ENCODE measurements at places on chromosomes 12 and 14. TPM values are rescaled to one million over a fixed set of nuclear protein-coding genes. Genes with fewer than 3 reads are reported as not detected.

Gene SUPT16H
- total RNA-seq, result 89.9 TPM

Gene KRT79
- not detected for total RNA-seq

Gene FAIM2
- 2.6 TPM for total RNA-seq

Gene PLEKHG7
- total RNA-seq, result not detected

Gene KDM5A
- total RNA-seq, result 63.8 TPM

Gene RPGRIP1
- not detected for total RNA-seq

Gene LMBR1L
- 88.0 TPM for total RNA-seq

Gene TOMM20L
- not detected for total RNA-seq

Gene KLRC4
- not detected for total RNA-seq

Gene EIF2B2
- 58.8 TPM for total RNA-seq

Gene HOXC4
- 0.17 TPM for total RNA-seq

Gene SIX1
- total RNA-seq, result 15.9 TPM

Gene LRRC10
- not detected for total RNA-seq

Gene OTUB2
- total RNA-seq, result 2.8 TPM

Gene MANSC1
- total RNA-seq, result 3.0 TPM

Gene INSM2
- total RNA-seq, result not detected

Gene ACYP1
- 22.7 TPM for total RNA-seq

Gene OR6C2
- not detected for total RNA-seq

Gene COCH
- total RNA-seq, result 0.33 TPM

Gene KNTC1
- 8.3 TPM for total RNA-seq

Gene TAS2R42
- not detected for total RNA-seq

Gene KRT6C
- not detected for total RNA-seq

Gene GPR135
- 4.1 TPM for total RNA-seq

Gene GPRC5D
- not detected for total RNA-seq

Gene HCAR2
- total RNA-seq, result not detected

Gene GPRC5A
- total RNA-seq, result 3.1 TPM

Gene ETFBKMT
- 3.5 TPM for total RNA-seq

Gene MIPOL1
- total RNA-seq, result 13.2 TPM

Gene ESRRB
- total RNA-seq, result under 0.01 TPM

Gene LTBP2
- total RNA-seq, result 248 TPM

Gene CYP27B1
- total RNA-seq, result 0.15 TPM

Gene FOXM1
- total RNA-seq, result 2.8 TPM

Gene TMEM119
- 611 TPM for total RNA-seq

Gene CCDC196
- not detected for total RNA-seq

Gene SERPINA1
- under 0.01 TPM for total RNA-seq

Gene SERPINA9
- total RNA-seq, result not detected

Gene ADGRD1
- 1.9 TPM for total RNA-seq

Gene PTPRQ
- 1.2 TPM for total RNA-seq
